ENCODE measurements at places on chromosomes 1 and 21.

GRCh38 chr1:174165471-174166137, 6.3 kb downstream of the RABGAP1L start:
- peak; percentile 53 for DNase-seq

DNA sequence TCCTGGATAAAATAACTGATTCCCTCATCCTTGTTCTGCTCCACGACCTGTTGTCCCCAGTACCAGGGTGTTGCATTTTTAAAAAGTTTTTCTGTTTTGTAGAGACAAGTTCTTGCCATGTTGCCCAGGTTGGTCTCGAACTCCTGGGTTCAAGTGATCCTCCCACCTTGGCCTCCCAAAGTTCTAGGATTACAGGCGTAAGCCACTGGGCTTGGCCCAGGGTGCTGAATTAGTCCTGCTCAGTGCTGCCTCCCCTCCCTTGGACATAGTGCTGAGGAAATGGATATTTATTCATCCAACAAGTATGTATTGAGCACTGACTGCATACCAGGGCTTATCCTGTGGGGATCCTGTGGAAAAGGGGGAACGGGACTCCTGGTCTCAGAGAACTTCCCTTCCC, 126.4 kb downstream of the PTPRU start:
- DNase-seq: no peak

- no peak for DNase-seq
Observed at GRCh38 chr1:32741059-32741412, 38.5 kb upstream of the SYNC start.

GRCh38 chr1:115609021-115609420, 32.7 kb upstream of the VANGL1 start:
- no peak for DNase-seq

GRCh38 chr1:243890576-243890975, 40.5 kb upstream of the AKT3 start:
- DNase-seq: no peak

Data from erythroblast (primary cell).